Right lobe of liver (tissue), 6 donors: ENCODE measurements at places on chromosomes 5 and 9. TPM values are rescaled to one million over a fixed set of nuclear protein-coding genes. Genes with fewer than 3 reads are reported as not detected.

- H3K36me3 ChIP-seq: no peaks in the 10 kb centered on the region
- no peak overlapping the region for H3K4me3 ChIP-seq
- DNase-seq: no peak
- no peak overlapping the region for H3K27ac ChIP-seq
Measured at GRCh38 chr5:160327818-160328217, 15.5 kb upstream of the CCNJL start.

DNA sequence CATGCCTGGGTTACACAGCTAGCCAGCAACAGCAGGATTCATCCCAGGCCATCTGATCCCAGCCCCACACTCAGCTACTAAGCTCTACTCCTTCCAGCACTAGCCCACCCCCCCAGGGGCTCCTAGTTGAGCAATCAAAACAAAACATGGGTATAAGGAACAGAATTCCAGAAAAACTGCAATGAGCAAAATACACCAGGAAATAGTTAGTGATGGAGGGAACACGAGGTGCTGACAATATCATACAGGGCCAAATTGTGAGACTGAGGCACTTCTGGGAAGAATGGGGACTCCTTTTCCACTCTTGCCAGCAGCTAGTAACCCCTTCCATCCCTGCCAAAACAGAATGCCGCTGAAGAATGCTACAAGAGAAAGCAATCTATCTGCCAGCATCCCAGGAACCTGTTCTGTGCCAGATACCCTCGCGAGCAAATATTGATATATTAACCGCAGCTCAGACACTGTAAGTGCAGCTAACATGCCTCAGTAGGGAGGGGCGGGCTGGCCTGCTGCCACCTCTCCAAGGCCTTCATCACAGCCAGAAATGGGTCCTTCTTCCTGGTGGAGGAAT lies 161.4 kb downstream of the SLIT3 start:
- H3K27me3 ChIP-seq: no peaks in the 10 kb centered on the region
- no peak overlapping the region for H3K4me3 ChIP-seq
- H3K27ac ChIP-seq: no peak overlapping the region
- DNase-seq: no peak

- H3K36me3 ChIP-seq: no peaks in the 10 kb centered on the region
- H3K4me3 ChIP-seq: no peak overlapping the region
- no peak for DNase-seq
- no peaks in the 10 kb centered on the region for H3K4me1 ChIP-seq
Measured at GRCh38 chr9:109143881-109144562, 23.0 kb downstream of the FRRS1L start.

GRCh38 chr5:32232441-32233219 lies 58.5 kb upstream of the GOLPH3 start:
- no peak overlapping the region for H3K4me3 ChIP-seq
- H3K27me3 ChIP-seq: no peaks in the 10 kb centered on the region
- peak overlapping the region; percentile 86 for H3K27ac ChIP-seq
- peaks cover 44% of the 10 kb centered on the region for H3K4me1 ChIP-seq
- H3K36me3 ChIP-seq: no peaks in the 10 kb centered on the region

DNA sequence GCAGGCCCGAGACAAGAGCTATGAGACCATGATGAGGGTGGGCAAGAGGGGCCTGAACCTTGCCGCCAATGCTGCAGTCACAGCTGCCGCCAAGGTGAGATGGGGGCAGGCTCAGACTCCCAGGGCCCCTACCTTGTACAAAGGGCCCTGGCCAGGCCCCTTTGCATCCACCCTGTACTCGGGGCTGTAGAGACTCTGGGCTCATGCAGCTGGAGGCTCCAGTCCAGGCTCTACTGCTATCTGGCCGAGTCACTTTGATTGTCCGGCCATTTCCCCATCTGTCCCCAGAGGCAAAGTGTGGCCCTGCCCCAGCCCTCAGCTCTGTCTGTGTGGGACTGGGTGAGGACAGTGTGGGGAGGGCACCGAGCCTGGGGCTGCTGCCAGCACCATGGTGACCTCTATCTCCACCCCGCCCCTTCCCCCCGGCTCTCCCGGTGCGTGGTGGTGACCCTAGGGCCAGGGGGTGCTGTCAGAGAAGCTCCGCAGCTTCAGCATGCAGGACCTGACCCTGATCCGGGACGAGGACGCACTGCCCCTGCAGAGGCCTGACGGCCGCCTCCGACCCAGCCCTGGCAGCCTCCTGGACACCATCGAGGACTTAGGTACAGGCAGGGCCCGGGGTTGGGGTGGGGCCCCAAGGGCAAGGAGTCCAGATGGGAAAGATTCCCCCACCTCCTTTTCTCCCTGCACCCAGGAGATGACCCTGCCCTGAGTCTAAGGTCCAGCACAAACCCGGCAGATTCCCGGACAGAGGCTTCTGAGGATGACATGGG lies 6.1 kb downstream of the REEP2 start:
- DNase-seq: no peak
- no peaks in the 10 kb centered on the region for H3K27me3 ChIP-seq
- H3K36me3 ChIP-seq: no peaks in the 10 kb centered on the region
- H3K4me3 ChIP-seq: no peak overlapping the region
- H3K27ac ChIP-seq: no peak overlapping the region

- no peaks in the 10 kb centered on the region for H3K36me3 ChIP-seq
- no peak for DNase-seq
Measured at GRCh38 chr5:104247260-104247659, 684.7 kb upstream of the NUDT12 start.

DNA sequence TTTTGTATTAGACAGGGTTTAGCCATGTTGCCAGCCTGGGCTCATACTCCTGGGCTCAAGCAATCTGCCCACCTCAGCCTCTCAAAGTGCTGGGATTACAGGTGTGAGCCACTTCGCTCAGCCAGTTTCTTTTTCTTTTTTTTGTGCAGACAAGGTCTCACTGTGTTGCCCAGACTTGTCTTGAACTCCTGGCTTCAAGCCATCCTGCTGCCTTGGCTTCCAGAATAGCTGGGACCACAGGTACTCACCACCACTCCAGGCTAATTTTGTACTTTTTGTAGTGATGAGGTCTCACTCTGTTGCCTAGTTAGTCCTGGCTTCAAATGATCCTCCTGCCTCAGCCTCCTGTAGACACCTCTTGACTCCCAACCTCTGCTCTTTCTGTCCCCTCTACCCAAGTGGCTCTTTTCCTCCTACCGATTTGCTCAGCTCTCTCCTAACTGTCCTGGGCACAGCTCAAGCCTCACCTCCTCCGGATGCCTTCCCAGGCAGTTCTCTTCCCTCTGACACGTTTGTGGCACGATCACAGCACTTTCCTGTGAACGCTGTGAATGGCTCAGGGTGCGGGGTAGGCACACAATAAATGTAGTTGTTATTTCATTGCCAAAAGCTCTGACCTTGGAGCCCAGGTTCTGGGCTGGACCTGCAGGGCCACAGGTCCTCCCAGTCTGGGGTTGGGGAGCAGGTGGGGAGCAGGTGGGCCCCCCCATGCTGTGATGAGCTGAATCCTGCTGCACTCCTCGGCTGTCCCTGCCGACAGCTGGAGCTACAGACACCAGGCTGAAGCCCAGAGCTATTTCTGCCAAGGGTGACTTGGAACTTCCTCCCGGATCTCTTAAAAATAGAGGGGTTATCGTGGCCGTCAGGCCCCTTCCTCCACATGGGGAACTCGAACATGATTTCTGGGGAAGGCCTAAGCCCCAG lies 23.9 kb downstream of the GFI1B start:
- H3K4me1 ChIP-seq: no peaks in the 10 kb centered on the region
- no peaks in the 10 kb centered on the region for H3K36me3 ChIP-seq

- no peaks in the 10 kb centered on the region for H3K36me3 ChIP-seq
- no peaks in the 10 kb centered on the region for H3K4me1 ChIP-seq
- DNase-seq: no peak
Measured at GRCh38 chr5:51829691-51830090, 446.4 kb downstream of the ISL1 start.

GRCh38 chr9:81193362-81194339 lies 495.7 kb downstream of the TLE1 start:
- no peaks in the 10 kb centered on the region for H3K36me3 ChIP-seq
- H3K27ac ChIP-seq: no peak overlapping the region
- no peaks in the 10 kb centered on the region for H3K4me1 ChIP-seq
- no peak for DNase-seq
- H3K27me3 ChIP-seq: no peaks in the 10 kb centered on the region

- H3K4me3 ChIP-seq: no peak overlapping the region
- H3K27ac ChIP-seq: no peak overlapping the region
- no peak for DNase-seq
- no peaks in the 10 kb centered on the region for H3K4me1 ChIP-seq
Measured at GRCh38 chr5:107790671-107791070, 119.9 kb upstream of the EFNA5 start.

DNA sequence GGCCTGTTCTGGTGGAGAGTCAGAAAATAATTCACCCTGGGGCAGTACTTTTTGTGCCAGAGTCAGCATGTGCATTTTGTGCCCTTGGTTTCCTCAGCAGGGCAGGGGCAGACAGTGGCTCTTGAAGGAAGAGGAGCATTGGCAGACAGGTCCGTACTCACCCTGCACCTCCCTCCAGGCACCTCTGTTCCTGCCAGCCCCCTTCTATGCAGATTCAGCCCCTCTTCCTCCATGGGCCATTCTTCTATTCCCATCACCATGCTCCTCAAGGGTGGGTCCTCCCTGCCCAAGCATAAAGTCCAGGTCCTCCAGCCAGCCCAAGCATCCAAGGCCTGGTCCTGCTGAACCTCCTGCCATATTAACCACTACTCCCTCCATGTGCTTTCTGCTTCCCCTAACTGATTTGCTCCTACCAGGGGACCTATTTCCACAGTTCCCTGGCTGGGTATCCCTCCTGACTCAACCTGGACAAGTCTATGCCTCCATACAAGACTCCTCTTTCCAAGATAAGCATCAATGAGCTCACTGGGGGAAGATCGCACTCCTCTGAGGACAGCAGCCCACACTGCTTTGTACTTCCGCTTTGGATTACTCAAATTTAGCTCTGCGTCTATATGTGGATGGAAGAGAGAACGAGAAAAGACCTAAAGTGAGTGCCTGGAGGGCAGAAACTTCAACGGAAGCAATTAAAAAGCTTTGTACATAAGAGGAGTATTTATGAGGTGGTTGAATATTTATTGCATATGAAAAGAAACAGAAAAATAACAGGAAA lies 9.3 kb upstream of the ACSL6 start:
- no peaks in the 10 kb centered on the region for H3K4me1 ChIP-seq
- H3K4me3 ChIP-seq: no peak overlapping the region
- no peaks in the 10 kb centered on the region for H3K36me3 ChIP-seq

DNA sequence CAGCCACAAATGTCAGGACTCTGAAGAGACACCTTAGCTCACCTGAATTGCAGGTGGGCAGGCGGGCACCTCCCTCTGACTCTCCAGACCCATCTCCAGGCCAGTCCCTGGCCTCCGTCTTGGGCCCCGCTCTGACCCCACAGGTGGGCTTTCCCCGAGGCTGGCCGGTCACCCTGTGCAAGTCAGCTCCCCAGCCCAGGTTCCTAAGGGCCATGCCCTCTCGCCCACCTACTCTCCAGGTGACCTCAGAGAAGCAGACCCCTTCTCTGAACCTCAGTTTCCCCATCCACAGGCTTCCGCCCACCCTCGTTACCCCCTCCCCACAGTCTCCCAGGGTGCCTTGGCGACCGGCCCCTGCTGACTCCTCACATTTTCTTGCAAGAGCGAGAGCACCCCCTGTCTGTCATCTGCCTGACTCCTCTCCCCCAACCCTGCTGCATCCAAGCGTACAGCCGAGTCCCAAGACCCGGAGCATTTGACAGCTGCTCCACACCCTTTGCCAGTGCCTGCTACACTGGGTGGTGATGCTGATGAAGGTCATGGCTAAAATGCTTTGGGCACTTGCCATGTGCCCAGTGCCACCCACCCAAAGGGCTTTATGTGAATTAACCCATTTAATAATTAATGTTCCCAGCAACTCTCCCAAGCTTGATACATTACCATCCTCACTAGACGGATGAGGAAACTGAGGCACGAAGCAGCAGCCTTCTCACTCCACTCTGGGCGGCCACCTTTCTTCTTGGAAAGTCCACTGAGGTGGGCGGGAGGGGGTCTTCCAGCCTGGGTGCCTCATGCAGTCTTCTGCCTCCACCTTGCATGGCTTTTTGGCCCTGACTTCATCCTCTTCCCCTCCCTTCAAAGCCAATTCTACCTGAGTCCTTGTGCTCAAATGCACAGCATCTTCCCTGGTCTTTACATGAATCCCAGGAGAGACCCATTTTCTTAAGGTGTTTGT lies 51.1 kb upstream of the ORM1 start:
- H3K27me3 ChIP-seq: no peaks in the 10 kb centered on the region
- no peak overlapping the region for H3K27ac ChIP-seq
- DNase-seq: no peak
- H3K36me3 ChIP-seq: no peaks in the 10 kb centered on the region
- no peaks in the 10 kb centered on the region for H3K4me1 ChIP-seq
- H3K4me3 ChIP-seq: no peak overlapping the region

GRCh38 chr5:117679046-117679445 lies 1104.4 kb upstream of the SEMA6A start:
- no peak for DNase-seq
- no peaks in the 10 kb centered on the region for H3K4me1 ChIP-seq

GRCh38 chr9:137139468-137140150 lies 655 bp downstream of the GRIN1 start:
- H3K4me1 ChIP-seq: no peaks in the 10 kb centered on the region
- DNase-seq: no peak
- no peaks in the 10 kb centered on the region for H3K27me3 ChIP-seq
- no peaks in the 10 kb centered on the region for H3K36me3 ChIP-seq
- H3K4me3 ChIP-seq: no peak overlapping the region
- H3K27ac ChIP-seq: no peak overlapping the region

- no peaks in the 10 kb centered on the region for H3K27me3 ChIP-seq
- no peak overlapping the region for H3K27ac ChIP-seq
- H3K4me1 ChIP-seq: no peaks in the 10 kb centered on the region
- H3K4me3 ChIP-seq: no peak overlapping the region
- no peak for DNase-seq
- no peaks in the 10 kb centered on the region for H3K36me3 ChIP-seq
Measured at GRCh38 chr5:19626211-19626610, 361.8 kb downstream of the CDH18 start.

GRCh38 chr5:152113401-152113800 lies 188.8 kb upstream of the GLRA1 start:
- no peak overlapping the region for H3K27ac ChIP-seq
- no peaks in the 10 kb centered on the region for H3K4me1 ChIP-seq
- DNase-seq: no peak
- no peak overlapping the region for H3K4me3 ChIP-seq
- no peaks in the 10 kb centered on the region for H3K36me3 ChIP-seq

GRCh38 chr9:120696551-120697230 lies 17.6 kb downstream of the MEGF9 start:
- H3K27ac ChIP-seq: no peak overlapping the region
- no peaks in the 10 kb centered on the region for H3K36me3 ChIP-seq
- peaks cover 19% of the 10 kb centered on the region for H3K4me1 ChIP-seq
- H3K27me3 ChIP-seq: no peaks in the 10 kb centered on the region

Gene SNCB
- not detected for total RNA-seq

Gene CARTPT
- total RNA-seq: not detected

Gene RASGRF2
- total RNA-seq: 0.61 TPM

Gene PHF24
- total RNA-seq: 0.04 TPM

Gene ROPN1L
- total RNA-seq: not detected

Gene NTNG2
- total RNA-seq: 0.16 TPM

Gene CNTFR
- total RNA-seq: 6.0 TPM

Gene CCNI2
- total RNA-seq: not detected

Gene GABRG2
- not detected for total RNA-seq
